NCI-H2171 (cell line): ENCODE measurements at places on chromosomes 1 and 21.

DNA sequence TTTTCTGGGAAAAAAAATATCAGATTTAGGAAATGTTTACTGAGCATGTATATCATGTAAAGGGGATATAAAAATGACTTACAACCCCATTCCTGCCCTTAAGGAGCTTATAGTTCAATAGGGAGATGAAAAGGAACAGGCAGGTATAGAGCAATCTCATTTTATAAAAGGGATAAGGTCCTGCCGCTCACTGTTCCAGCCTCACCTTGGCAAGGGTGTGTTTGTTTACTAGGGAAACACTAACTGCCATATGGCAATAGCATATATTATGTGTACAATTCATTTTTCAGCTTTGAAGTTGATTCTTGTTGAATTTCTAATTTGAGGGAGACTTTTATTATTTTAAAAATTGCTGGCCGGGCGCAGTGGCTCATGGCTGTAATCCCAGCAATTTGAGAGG lies 25.5 kb downstream of the URB2 start:
- DNase-seq = no peak

GRCh38 chr1:176852124-176852523 lies 312.4 kb downstream of the ASTN1 start:
- DNase-seq = no peak

DNA sequence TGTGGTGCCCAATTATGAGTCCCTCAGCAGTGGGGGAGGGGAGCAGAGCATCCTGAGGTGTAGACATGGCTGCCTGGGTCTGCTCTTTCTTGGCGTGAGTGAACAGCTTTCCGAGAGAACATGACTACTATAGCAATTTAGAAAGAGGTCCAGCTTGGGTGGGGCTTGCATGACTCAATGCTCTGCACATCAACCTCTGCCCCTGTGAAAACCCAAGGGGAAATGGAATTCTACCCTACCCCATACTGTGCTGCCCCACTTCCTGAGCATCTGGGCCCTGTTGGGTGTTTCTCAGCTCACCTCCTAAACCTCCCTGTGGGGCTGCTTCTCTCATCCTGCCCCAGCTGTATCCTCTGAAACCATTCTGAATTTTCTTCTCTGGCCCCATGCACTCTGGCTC lies 8.2 kb upstream of the AZIN2 start:
- no peak for DNase-seq

- no peak for DNase-seq
These were observed 6.5 kb upstream of the BARHL2 start for GRCh38 chr1:90723590-90724108.

DNA sequence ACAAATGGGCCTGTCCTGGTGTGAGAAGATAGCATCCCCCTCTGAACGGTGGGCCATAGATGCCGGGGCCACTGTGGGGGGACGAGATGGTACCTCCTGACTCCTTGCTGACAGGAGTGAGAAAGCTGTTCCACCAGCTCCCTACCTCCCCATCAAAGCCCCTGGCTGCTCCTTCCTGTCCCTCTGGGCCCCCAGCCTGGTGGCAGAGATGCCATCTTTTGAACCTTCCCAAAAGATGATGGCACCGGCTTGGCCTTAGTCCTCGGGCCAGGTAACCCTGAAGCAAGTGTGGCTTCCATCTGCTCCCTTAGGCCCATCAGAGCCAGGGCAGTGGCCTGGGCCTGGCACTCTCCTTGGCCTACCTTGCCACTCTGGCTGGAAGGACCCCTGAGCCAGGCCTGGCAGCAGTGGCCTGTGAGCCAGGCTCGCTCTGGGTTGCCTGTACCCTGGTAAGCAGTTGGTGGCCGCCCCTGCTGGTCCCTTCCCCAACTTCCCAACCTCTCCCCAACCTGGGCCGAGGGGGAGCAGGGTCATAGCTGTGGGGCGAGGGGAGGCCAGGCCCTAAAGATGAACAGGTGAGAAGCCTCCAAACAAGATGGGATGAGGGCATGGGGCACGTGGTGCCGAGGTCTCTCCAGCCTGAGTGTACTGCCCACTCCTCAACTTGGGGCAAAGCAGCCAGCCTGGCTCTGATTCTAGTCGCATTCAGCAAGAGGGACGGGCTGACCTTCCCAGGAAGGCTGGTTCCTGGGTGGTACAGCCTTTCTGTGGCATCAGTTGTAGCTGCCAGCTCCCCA lies 34.7 kb downstream of the ZBTB17 start:
- DNase-seq = no peak

DNA sequence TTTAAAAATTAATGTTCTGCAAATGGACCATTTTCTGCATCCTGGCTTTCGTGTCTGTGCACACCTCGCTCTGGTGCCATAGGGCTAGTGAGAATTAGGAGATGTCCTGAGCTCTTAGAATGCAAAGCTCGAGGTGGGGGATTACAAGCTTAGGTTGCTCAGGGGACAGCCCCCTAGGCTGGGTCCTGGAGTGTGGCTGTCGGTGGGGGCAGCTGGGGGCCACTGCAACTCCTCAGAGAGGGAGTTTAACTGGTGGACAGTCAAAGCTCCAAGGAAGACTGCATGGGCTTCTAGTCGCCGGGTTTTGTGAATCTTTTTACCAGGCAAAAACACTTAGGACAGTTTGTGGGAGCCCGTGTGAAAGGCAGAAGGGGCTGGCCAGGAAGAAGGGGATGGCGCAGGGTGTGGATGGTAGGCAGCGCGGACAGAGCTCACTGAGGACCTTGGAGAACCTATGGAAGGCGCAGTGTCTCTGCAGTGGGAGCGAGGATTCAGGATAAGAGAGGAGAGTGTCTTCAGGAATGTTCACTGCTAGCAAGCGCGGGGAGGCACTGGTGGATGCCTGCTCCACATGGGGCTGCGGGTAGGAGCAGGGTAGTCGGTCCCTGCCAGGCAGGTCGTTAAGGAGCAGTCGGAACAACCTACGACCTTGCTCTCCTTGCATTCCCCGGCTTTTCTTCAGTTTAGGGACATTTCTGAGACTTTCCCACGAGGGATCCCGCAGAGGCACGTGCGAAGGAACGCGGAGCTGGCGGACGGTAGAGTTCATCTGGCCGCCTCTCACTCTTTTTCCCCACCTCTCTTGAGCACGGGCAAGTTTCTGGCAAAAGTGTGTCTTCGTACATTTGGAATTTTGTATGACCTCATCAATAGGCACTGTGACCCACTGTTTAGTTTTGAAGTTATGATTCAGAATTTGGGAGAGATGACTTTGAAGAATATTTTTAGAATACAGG lies 12.9 kb upstream of the KCNE1 start:
- no peak for DNase-seq

- no peak for DNase-seq
These were observed 85.3 kb upstream of the GPR88 start for GRCh38 chr1:100452641-100453040.

- no peak for DNase-seq
These were observed 18.8 kb downstream of the PIK3C2B start for GRCh38 chr1:204475656-204476432.

GRCh38 chr1:207021139-207021861 lies 11.3 kb downstream of the C1orf116 start:
- no peak for DNase-seq

DNA sequence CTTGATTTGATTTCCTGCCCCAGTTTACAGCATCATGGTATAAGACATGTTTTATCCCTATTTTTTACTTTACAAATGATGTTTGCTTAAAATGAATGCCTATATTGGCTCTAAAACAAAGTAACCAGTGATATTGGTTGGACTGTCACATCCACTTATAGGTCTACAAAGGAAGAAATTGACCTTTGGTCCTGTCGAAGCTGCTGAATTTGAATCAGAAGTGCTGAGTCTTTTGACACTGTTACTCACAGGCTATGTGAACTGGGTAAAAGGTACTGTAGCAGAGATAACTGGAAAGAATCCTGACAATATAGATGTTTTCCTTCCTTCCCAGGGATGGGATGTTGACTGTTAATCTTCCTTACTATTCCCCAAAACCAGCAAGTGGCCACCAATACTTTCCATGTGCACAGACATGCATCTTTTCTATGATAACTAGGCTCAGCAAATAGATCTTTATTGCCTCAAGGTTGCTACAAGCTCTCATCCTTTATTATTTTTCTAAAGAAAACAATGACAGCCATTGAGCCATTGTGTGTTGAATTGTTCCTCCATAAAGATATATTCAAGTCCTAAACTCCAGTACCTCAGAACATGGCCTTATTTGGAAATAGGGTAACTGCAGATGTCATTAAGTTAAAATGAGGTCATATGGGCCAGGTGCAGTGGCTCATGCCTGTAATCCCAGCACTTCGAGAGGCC lies 175.9 kb upstream of the NR5A2 start:
- DNase-seq = no peak

- DNase-seq = peak; percentile 36
These were observed 41.8 kb downstream of the CAMTA1 start for GRCh38 chr1:6827079-6827478.

DNA sequence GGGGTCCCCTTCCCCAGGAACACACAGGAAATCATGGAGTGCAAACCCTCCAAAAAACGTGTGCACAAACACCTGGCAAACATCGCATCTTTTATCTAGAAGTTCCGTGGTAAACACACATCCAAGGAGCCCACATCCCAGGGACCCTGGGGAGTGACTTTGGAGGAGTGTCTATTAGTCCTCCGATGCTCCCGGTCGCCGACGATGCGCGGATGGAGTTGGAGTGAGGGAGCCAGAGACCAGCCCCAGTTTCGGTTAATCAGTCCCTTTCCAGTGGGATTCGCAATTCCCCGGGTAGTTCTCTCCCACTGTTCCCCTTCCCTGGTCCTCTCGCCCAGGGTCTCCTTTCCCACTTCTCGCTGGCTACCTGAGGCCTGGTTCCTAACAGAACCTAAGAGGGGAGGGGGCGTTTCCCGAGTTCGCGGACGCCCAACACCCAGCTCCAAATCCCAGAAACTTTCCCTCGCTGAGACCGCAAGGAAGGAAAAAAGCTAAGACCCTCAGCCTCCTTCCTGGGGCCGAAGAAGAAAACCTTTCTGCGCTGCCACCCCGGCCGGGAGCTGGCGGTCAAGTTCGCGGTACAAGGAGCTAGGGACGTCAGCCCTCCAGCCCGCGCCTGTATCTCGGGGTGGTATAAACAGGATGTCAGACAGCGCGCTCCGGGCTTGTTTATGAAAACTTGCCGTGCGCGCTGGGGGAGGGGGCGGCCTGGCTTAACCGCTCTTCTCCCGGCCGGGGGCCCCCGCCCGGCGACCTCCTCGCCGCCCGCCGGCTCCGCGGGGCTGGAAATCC lies 787 bp downstream of the JAK1 start:
- DNase-seq = peak; percentile 9

- no peak for DNase-seq
These were observed 38.2 kb downstream of the ASTN1 start for GRCh38 chr1:177126267-177126666.

- DNase-seq = no peak
These were observed 69.8 kb downstream of the STUM start for GRCh38 chr1:226618380-226618779.

DNA sequence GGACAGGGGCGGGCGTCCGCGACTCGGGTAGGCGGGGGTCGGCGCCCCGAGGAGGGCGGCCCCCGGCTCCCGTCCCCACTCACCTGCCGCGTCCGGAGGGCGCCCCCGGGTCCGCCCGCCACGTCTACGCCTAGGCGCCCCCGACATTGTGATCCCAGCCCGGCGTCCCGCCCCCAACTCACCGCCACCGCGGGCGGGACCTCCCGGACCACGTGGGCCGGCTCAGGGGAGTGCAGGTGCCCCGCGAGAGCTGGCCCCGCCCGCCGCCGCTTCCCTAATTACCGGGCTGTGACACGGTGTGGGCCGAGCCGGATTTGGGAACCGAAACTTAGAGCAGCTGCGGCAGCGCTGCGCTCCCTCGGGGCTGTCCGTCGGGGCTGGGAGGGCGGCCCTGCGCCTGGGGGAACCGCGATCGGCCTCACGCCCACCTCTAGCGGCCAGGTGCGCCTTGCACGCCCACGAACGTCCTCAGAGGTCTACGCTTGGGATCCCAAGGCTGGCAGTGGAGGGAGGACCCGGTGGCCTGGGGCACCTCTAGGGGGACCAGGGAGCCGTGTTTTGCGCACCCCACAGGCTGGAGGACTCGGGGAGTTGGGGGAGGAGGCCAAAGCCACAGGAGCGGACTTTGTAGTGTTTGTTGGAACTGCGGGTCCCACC lies 521 bp upstream of the NADK start:
- peak; percentile 77 for DNase-seq
